ENCODE measurements at places on chromosomes 7 and 10.

- no peak for DNase-seq
Measured at GRCh38 chr10:127012769-127013152, 107.5 kb downstream of the DOCK1 start.

GRCh38 chr10:111956841-111957240 is 226.7 kb downstream of the GPAM start:
- DNase-seq: no peak

- DNase-seq: no peak
Measured at GRCh38 chr7:132275416-132276233, 300.6 kb downstream of the PLXNA4 start.

- peak; percentile 52 for DNase-seq
Measured at GRCh38 chr7:28328822-28329660, 83.3 kb upstream of the CREB5 start.

DNA sequence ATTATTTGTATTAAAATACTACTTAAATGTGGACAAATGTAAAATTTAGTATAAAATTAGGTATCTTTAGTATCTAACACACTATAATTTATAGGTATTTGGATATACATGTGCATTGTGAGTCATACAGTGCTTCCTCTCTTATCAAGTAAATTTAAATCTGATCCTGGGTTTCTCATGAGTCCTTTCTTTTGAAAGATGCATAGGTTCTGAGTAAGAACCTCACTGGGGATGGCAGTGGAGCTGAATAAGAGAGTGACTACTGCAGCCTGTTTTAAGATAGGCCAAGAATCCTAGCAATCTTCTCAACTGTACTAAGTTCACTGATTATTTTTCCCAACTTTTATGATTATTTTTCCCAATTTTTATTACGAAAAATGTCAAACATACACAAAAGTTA is 16.2 kb downstream of the CEP55 start:
- no peak for DNase-seq

DNA sequence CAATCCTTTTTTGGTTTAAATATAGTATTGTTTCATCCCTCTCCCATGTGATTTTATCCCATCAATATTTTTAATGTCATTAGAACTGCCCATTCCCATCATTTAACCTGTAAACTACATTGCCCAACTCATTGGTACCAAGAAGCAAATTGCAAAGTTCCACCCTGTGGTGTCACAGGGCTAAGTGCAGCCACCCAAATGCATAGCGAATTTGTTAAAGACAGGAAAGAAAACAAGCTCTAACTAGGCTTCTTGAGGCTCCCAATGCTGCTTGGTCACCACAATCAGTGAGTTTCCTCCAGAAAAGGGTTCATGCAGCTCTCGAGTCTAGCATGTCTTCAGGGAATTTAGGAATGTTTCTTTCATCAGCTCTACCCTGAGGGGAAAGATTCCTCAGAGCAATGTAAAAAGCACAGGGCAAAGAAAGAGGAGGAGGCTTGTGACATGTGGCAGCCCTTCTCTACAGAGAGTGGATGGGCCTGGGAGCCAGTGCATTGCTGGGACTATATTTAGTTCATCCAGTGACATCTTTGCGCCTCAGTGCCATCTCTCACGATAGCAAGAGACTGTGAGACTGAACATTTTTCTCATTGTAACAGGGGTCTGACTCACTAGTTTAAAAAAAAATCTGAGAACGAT is 58.1 kb downstream of the CAV1 start:
- no peak for DNase-seq

- no peak for DNase-seq
Measured at GRCh38 chr7:95304990-95305389, 19.3 kb downstream of the PON1 start.

GRCh38 chr10:69818676-69819239 is 17.1 kb downstream of the COL13A1 start:
- DNase-seq: no peak

DNA sequence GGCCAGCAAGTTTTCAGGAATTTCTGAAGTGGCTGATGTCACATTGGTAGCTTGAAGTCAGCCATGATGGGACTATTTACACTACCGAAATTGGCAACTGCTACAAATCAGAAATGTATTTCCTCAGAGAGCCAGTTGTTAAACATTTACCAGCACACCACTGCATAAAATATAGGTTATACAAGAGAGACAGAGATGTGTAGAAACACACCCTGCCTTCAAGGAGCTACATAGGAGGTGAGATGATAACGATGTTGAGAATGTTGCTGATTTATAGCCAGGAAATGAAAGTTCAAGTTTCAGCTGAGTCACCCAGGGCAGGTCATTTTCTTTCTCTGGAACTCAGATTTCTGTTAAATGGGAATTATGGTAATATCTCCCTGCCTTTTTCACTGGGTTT is 46.0 kb upstream of the TCF7L2 start:
- DNase-seq: no peak

DNA sequence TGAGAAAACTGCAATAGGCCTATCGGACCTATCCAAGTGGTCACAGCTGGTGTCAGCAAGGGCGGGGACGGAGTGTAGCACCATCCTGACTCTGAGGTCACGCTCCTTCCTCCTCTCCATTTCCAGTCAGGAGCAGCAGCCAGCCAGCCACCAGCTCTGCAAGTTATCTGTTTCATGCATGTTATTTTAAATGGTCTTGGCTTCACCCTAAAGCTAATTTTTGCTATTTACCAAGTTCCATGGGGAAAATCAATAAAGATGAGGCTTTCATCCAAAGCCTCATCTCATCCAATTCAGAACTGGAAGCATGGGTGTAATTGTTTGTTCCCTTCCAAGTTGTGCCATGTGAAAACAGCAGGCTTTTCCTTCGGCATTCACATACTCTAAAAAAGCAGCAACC is 49.3 kb downstream of the ICA1 start:
- DNase-seq: peak; percentile 70

DNA sequence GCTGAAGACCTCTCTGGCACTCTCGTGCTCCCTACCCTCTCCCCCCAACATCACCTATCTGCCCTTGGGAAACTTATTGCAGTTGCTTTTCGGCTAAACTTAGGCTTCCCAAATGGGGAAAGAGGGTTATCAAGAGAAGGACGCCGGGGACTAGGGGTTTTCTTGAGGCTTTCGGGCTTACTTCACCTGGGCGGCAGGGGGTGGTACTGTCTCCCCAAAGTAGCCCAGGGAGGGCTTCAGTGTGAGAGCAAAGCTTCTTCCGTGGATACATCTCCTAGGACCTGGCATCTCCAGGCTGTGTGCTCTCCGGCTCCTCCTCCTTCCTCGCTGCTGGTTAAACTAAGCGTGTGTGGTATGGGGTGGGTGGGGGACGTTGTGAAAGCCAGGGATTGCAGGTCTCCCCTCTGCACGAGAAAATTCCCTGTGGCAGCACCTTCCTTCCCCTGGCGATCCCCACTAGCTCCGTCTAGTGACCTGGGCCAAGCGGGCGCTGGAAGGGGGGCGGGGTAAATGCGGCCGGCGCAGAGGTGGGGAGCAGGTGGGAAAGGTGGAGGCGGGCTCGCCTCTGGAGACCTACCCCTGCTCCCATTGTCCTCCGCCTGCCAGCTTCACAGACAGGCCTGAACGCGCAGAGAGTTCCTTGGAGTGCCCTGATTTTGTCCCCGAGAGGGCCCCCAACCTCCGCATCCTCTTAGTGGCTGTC is 1.1 kb downstream of the PLXDC2 start:
- peak; percentile 65 for DNase-seq

- no peak for DNase-seq
Measured at GRCh38 chr7:43431020-43431595, 151.8 kb upstream of the STK17A start.
